AG09319 (cell line): ENCODE measurements at places on chromosomes 7 and 10.

DNA sequence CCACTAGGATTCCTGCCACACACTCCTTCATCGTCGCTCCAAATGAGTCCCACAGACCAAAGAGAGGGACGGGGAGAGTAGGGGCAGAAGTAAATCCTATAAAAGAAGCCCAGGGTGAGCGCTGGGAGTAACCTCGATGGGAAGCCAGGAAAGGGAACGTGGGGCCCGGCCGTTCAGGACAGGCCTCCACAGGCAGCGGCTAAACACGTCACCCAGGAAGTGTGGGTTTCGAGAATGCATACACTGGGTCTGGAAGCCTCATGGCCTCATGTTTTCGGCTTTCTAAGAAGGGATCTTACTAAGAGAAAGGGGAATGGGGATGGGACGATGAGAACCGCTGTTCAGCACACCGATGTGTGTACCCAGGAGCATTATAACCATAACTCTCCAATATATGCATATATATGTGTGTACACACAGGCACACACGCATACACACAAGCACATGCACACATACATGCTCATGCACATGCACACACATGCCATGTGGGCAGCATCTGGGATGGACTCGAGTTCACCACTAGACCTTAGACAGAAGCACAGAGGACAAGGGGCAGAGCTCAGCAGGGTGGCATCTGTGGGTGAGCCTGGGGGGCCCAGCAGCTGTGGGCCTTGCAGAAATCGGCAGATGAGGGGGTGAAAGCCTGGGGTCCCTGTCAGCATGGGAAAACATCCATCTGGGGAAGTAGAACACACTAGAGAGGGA, 14.8 kb upstream of the CNPY1 start:
- DNase-seq: no peak

- DNase-seq: no peak
Measured at GRCh38 chr7:70143075-70144044, 545.1 kb downstream of the AUTS2 start.

- DNase-seq: no peak
Measured at GRCh38 chr10:44194435-44194834, 190.5 kb downstream of the CXCL12 start.

DNA sequence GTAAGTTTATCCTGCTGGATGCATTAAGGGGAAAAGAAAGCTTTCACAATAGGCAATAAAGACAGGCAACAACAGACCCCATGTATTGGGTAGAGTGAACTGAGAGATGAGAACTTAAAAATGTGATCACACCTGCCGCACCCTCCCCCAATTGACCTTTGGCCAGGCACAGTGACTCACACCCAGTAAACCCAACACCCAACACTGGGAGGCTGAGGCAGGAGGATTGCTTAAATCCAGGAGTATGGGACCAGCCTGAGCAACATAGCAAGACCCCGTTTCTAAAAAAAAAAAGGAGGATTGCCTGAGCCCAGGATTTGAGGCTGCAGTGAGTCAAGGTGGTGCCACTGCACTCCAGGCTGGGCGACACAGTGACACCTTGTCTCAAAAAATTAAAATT, 86.9 kb downstream of the MPP7 start:
- DNase-seq: no peak

GRCh38 chr10:86374664-86375063, 8.1 kb upstream of the GRID1 start:
- no peak for DNase-seq

DNA sequence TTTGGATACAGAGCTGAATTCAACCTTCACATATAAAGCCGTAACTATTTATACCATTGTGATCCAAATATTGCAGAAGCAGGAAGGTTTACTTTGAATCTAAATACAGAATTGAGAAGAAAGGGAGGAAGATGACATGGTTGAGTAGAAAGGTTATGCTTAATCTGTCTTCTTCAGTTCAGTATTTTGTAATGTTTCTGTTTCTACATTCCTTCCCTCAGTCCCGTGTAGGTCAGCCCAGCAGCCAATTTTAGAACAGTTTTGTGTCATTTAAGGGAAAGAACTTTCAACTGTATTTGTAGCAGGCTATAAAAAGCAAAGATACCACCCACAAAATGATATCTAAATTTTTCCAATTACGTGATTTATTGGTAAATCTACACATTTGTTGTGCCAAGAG, 97.4 kb downstream of the CPED1 start:
- no peak for DNase-seq

GRCh38 chr10:35050568-35050967, 39.6 kb downstream of the CUL2 start:
- no peak for DNase-seq

DNA sequence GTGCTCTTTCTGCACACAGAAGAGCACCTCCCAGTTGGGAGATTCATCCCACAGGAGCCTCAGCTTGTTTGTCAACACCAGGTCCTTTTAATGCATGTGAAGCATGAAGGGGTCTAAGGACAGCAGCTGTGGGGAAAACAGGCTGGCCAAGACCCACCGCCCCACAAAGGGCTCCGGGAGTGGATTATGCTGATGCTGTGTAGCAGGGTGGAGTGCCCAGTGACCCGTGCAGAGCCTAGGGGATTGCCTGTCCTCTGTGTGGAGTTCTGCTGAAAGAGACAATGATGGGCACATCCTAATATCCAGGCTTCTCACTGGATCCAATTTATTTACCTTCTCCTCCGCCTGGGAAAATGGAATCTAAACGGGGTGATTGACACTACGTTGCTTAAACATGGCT, 74.0 kb downstream of the PIP4K2A start:
- DNase-seq: no peak

DNA sequence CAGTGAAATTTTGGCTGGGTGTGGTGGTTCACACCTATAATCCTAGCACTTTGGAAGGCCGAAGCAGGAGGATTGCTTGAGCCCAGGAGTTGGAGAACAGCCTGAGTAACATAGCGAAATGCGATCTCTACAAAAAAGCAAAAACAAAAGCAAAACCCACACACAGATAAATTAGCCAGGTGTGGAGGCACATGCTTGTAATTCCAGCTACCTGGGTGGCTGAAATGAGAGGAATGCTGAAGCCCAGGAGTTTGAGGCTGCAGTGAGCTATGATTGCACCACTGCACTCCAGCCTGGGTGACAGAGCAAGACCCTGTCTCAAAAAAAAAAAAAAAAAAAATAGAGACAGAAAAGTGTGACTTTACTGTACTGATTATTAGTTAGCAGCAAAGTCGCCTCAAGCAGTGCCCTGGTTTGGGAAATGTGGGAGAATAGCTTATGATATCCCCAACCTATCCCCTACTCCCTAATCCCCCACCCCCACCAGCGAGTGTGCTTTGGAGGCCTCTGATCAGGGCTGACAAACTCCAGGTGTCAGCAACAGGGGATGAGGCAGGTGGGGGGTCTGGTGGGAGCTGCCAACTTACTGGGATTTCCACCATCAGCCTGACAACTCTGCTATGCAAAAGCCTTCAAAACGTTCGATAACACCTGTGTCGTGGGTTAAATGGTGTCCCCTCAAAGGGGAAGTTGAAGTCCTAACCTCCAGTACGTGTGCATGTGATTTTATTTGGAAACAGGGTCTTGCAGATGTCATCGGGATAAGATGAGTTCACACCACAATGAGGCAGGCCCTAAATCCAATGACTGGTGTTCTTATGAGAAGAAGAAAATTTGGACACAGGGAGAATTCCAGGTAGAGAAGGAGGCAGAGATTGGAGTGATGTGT, 124.7 kb upstream of the SDK1 start:
- no peak for DNase-seq

- no peak for DNase-seq
Measured at GRCh38 chr10:1204434-1205326, 148.5 kb downstream of the WDR37 start.

GRCh38 chr10:48941427-48942075, 1.9 kb upstream of the LRRC18 start:
- DNase-seq: no peak

- no peak for DNase-seq
Measured at GRCh38 chr10:10901906-10902305, 115.8 kb upstream of the CELF2 start.

- no peak for DNase-seq
Measured at GRCh38 chr7:115477193-115477651, 553.3 kb downstream of the TFEC start.

DNA sequence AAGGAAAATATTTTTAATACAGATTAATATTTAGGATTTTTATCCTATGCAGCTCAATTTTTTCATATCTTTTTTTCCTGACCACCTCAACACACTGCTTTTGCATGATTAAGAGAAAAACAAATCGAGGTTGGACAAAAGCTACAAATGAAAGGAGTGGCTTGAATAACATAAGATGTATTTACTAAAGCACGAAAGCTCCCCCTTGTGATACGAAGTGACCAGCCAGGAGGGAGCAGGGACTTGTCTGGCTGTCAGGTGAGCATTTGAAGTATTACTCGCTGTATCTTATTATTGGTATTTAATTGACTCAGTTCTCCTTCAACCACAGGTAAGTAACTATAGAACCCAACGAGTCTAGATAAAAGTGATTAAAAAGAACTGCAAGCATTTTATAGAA, 265.2 kb upstream of the PHF14 start:
- no peak for DNase-seq

GRCh38 chr10:88835910-88836221, 15.8 kb downstream of the ANKRD22 start:
- no peak for DNase-seq

GRCh38 chr7:79461660-79462059, 8.2 kb upstream of the MAGI2 start:
- peak; percentile 28 for DNase-seq

GRCh38 chr7:28055161-28055544, 125.4 kb downstream of the JAZF1 start:
- DNase-seq: no peak

- DNase-seq: peak; percentile 72
Measured at GRCh38 chr7:128215281-128215680, 25.8 kb upstream of the LEP start.

- DNase-seq: no peak
Measured at GRCh38 chr7:143516981-143517380, 39.3 kb downstream of the TAS2R41 start.

- DNase-seq: no peak
Measured at GRCh38 chr10:120650705-120651399, 193.8 kb downstream of the PLPP4 start.

GRCh38 chr10:46247808-46248569, 38.8 kb upstream of the ANTXRL start:
- no peak for DNase-seq

- DNase-seq: no peak
Measured at GRCh38 chr10:6774406-6774805, 194.3 kb upstream of the PRKCQ start.

GRCh38 chr7:87984088-87984487, 50.0 kb downstream of the ADAM22 start:
- no peak for DNase-seq

GRCh38 chr7:36661135-36661840, 63.0 kb downstream of the AOAH start:
- no peak for DNase-seq

GRCh38 chr10:68684413-68684812, 36.6 kb upstream of the CCAR1 start:
- no peak for DNase-seq

GRCh38 chr10:27439101-27439500, 65.0 kb upstream of the RAB18 start:
- no peak for DNase-seq

- DNase-seq: no peak
Measured at GRCh38 chr10:75375838-75376237, 25.7 kb downstream of the ZNF503 start.

- DNase-seq: no peak
Measured at GRCh38 chr7:78225534-78225933, 427.0 kb downstream of the PHTF2 start.

DNA sequence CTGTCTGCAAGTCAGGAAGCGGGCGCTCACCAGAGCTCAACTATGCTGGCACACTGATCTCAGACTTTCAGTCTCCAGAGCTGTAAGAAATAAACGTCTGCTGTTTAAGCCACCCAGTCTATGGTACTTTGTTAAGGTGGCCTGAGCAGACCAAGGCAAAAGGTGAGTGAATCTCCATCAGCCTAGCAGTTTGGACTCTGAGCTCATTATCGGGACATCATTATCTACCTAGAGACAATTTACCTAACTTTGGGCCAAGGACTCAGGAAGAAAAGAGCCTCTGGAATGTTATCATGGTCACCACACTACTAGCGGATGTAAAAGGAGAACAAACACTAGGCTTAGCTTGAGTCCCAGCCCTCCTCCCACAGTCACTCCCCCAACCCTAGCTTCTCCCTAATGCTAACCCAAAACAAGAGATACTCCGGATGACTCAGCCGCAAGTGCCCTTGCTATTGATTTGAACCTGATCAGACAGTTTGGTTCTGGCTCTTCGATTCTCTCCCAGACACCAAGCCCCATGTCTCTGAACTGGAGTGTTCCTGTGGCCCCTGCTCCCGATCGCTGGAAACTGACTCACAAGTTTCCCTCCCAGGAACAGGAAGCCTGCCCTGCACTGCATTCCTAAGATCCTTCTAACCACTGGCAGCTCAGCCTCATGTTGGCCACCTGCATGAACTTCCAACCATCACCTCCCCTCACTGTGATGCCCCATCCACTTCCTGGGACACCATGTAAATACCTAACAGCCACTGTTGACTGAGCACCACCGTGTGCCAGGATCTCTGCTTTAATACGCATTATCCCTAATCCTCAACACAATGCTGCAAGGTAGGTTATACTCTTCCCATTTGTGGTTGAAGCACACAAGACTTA, 34.5 kb downstream of the CREB3L2 start:
- no peak for DNase-seq

- no peak for DNase-seq
Measured at GRCh38 chr10:86082556-86082955, 284.0 kb downstream of the GRID1 start.

DNA sequence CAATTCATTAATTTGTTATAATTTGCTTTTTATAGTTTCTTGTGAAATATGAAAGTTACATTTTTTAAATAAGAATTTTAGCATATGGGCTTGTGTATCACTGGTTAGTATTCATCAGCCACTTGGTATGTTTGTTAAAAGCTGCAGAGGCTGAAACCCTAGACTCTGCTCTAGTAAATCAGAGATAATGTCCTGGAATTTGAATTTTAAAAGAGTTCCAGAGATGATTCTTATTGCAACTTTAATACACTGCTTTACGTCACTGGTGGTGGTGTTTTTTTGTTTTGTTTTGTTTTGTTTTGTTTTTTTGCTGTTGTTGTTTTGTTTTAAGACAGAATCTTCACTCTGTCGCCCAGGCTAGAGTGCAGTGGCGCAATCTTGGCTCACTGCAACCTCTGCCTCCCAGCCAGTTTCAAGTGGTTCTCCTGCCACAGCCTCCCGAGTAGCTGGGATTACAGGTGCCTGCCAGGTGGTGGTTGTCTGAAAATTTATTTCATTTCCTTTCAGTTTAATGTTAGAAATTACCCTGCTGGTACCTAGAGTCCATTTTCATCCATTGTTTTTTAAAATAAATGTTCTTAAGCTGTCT, 43.8 kb downstream of the PTPN12 start:
- no peak for DNase-seq
